Fibroblast of skin of left biceps (primary cell): ENCODE measurements at places on chromosomes 11 and 22.

DNA sequence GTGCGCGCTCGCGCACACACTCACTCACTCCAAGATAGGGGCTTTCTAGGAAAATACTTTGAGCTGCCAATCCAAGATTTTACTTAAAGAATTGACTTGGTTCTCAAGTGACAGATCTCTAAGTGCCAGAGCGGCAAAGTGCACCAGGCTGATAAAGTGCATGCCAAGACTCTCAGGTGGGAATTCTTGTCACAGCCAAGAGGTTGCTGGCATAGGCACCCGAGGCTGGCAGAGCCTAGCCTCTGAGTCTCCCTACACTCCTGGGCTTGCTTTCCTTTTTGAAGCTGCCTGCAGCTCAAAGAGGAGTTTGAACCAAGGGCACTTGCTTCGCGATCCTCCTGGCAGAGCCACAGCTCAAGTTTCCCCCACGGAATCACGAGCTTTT lies 2.5 kb upstream of the ADM start:
- DNase-seq = no peak

GRCh38 chr22:36860821-36861659 lies at the start of gene NCF4:
Gene NCF4, plus strand, starts transcription at chr22:36861006. Its CDS starts 166 bp downstream, at chr22:36861172.
- no peak for DNase-seq

- DNase-seq = no peak
Observed at GRCh38 chr11:48079596-48079995, 99.2 kb downstream of the PTPRJ start.

DNA sequence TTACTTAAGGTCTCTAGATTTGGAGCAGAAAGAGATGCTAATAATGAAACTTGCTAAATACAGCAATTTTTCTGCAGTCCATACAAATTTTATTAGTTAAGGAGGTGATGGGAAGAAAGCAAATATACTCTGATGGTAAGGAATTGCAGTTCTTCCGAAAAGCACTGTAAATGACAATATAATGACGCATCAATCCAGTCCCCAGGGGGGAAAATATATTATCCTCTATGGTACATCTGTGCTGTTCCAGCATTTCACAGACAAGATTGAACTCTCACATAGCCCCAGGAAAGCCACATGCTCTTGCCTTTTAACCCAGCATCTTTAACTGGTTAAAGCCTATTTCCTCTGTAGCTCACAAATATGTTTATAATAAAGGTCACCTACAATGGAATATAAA lies 416.6 kb upstream of the CCDC90B start:
- DNase-seq = no peak

GRCh38 chr11:128854841-128855240 lies 12.3 kb downstream of the KCNJ1 start:
- DNase-seq = no peak

DNA sequence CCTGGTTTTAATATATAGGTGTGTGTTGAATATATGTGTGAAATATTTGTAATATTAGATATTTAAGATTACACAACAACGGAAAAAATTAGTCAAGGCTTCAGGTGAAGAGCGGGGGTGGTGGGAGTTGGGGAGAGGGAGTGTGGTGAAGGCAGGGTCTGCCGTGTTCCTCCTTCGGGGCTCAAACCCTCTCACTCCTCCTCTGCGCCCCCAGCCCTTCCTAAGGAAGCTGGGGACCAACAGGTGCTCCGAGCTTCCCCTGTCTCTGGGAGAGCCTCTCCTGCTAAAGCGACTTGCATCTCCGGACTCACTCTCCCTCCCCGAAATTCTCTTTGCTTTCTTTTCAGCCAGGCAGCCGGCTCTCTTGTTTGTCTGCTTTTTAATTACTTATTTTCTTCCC lies 960 bp upstream of the CADM1 start:
- no peak for DNase-seq

DNA sequence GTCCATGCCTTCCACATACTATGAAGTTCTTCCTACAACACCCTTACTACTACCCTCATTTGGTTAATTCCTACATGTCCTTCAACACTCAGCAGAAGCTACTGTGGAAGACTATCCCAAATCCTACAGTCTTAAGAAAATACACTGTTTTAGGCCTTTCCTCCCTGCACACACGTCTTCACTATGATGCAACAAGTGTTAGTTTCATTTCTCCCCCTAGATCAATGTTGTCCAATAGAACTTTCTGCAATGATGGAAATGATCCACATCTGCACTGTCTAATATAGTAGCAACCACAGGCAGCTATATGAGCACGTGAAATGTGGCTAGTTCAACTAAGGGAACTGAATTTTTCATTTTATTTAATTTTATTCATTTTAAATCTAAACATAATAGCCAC lies 46.7 kb upstream of the CCDC34 start:
- DNase-seq = no peak

- DNase-seq = peak; percentile 68
Observed at GRCh38 chr11:115765803-115766239, 261.6 kb upstream of the CADM1 start.

- no peak for DNase-seq
Observed at GRCh38 chr22:35305525-35306070, 5.9 kb downstream of the TOM1 start.

- DNase-seq = no peak
Observed at GRCh38 chr11:11105361-11105760, 247.5 kb upstream of the ZBED5 start.

DNA sequence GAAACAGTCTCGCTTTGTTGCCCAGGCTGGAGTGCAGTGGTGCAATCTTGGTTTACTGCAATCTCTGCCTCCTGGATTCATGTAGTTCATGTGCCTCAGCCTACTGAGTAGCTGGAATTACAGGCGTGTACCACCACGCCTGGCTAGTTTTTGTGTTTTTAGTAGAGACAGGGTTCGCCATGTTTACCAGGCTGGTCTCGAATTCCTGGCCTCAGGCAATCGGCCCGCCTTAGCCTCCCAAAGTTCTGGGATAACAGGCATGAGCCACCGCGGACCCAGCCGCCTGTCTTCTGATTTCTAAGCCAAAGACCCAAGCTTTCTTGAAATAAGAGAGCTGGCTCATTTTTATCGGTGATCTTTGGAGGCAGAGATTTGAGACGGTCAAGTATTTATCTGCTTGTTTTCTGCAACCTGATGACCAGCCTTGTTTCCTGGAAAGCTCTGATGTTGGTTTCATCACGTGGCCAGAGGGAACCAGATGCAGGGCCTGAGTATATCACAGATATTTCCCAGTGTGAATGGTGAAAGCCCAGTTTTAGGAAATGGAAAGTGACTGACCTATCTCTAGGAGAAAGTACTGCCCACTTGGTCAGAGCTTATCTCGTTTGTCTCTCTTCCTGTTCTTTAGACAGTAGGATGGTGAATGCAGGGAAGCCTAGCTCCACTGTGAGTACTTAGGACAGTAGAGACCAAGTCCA lies 5.7 kb upstream of the SIDT2 start:
- no peak for DNase-seq

DNA sequence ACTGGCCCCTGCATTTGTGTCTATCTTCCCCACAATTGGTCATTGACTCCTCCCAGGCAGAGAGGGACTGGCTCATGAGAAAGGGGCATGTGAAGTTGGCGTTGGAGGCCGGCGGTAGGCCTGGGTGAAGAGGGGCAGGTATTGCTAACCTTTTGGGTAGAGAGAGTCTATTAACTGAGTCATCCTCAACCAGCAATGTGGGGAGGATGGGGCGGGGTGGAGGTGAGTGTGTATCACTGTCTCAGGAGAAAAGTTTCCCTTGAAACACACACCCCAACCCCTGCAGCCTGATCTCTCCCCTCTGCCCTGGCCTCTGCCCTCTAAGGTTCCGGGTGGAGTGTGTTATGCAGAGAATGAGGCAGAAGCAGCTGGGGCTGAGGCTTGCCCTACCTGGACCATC lies 60.1 kb upstream of the PHF21B start:
- no peak for DNase-seq

DNA sequence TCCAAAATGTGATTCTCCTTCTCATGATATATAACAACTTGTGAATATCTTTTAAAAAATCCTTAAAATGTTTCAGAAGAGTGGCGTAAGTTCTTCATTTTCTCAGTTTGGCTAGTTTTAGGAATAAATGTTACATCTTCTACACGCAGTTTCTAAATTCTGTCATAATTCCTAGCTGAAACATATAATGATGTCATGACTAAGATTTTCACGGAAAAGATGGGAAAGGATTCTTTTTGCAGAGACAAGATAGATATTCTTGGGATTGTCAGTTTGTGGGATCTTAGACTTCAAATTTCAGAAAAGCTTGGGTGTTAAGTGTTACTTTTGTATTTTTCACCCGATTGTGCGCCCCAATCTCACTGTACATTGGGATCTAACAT lies 1.7 kb downstream of the EED start:
- no peak for DNase-seq

- no peak for DNase-seq
Observed at GRCh38 chr22:25282346-25282670, 62.9 kb downstream of the CRYBB2 start.

- no peak for DNase-seq
Observed at GRCh38 chr11:304061-304506, 3.5 kb upstream of the IFITM2 start.

DNA sequence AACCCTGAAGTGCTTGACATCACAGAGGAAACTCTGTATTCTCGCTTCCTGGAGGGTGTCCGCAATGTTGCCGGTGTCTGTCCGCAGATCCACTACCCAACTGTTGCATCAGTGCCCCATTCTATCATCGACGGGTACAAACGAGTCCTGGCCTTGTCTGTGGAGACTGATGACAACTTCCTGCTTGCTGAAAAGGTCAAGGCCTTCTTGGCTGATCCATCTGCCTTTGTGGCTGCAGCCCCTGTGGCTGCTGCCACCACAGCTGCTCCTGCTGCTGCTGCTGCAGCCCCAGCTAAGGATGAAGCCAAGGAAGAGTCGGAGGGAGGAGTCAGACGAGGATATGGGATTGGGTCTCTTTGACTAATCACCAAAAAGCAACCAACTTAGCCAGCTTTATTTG lies 42.9 kb upstream of the DAGLA start:
- no peak for DNase-seq

GRCh38 chr11:45576461-45577215 lies 88.8 kb downstream of the CHST1 start:
- DNase-seq = no peak

DNA sequence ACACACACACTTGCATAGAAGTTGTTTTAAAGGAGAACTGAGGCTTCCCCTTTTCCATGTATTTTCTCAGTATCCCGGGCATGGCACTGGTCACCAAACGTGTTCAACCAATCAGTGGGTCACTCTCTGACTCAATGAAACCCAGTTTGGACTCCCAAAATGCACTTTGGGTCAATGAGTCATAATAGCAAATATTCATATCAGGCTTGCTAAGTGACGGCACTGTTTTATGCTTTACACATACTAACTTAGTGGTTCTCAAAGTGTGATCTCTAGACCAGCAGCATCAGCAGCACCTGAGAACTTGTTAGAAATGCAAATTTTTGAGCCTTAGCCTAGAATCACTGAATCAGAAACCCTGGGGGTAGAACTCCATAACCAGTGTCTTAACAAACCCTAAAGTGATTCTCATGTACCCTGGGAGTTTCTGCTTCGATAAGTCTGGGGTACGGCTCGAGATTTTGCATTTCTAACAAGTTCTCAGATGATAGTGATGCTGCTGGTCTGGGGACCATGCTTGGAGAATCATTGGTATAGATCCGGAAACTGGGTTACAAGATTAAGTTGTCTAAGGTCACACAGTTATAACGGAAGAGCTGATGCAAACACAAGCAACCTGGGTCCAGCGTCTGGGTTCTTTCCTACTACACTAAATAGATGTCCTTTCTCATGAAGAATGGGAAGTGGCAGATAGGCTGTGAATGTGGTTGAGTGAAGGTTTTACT lies 35.6 kb downstream of the ETS1 start:
- no peak for DNase-seq

GRCh38 chr22:30286813-30287647 lies 2.3 kb downstream of the CASTOR1 start:
- DNase-seq = no peak

GRCh38 chr11:118689503-118689851 lies 10.0 kb upstream of the TREH start:
- DNase-seq = no peak

- DNase-seq = no peak
Observed at GRCh38 chr11:44176546-44177213, 81.2 kb downstream of the EXT2 start.

- DNase-seq = no peak
Observed at GRCh38 chr11:75503531-75504099, 22.1 kb downstream of the GDPD5 start.

DNA sequence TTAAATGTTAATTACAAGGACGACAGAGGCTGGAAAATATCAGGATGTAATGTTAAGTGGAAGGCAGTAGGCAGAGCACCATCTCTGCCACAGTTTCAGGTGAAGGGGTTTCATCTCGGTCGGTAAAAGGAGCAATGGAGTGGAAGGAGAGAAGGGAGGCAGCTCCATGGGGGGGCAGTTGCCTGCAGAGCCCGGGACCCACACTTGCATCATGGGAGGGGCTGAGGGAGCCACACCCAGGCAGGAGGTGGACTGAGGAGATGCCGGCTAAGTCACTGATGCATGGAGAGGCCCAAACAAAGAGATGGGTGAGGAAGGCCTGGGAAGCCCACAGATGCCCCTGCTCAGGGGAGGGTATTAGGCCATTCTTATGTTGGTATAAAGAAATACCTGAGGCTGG lies 1470.9 kb downstream of the BRD1 start:
- no peak for DNase-seq

GRCh38 chr22:45265535-45265934 lies 19.2 kb upstream of the UPK3A start:
- no peak for DNase-seq
